Immature natural killer cell (primary cell): ENCODE measurements at places on chromosomes 5 and 9.
A peak's percentile ranks its signal among the peaks of the same experiment; 100 is the strongest.

- no peak for DNase-seq
Measured at GRCh38 chr5:57277085-57277484, 103.2 kb downstream of the GPBP1 start.

DNA sequence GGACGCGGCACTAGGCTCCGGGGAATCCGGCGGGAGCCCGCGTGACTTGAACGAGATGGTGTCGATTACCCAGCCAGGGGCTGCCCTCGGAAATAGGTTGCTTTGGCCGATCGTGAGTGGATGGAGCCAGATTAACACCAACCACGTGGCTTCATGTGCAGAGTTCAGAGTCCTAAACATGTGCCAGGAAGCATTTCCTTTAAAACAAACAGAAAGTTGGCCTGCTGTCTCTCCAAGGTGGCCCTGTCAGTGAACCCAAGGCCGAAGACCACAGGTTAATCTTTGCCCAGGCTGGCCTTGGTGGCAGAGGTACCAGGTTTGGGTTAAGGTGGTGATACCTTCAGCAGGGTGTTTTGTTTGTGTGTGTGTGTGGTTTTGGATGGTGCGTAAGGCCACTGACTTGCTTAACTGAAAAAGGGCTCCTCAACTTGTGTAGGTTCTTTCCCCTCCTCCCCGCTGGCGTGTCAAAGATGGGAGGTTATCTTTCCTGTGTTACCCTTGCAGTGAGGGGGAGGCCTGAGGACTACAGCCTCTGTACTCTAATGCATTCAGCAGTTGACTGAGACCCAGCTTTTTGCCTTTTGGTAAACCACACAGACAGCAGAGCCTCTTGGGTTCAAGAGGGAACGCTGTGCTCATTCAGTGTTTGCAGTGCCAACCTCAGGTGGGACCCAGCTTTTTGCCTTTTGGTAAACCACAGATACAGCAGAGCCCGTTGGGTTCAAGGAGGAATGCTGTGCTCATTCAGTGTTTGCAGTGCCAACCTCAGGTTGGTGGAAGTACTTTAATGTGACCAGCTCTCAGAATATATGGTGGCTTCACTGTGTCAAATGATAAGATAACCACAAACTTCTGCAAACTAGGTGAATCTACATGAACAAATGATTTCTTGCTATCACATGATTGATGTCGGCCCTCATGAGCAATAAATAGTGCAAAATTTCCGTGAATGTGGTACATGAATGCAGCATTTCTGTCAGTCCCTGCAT lies 1.4 kb downstream of the IQGAP2 start:
- peak; percentile 91 for DNase-seq

- DNase-seq = no peak
Measured at GRCh38 chr5:170520372-170520771, 16.6 kb downstream of the KCNIP1 start.

- no peak for DNase-seq
Measured at GRCh38 chr9:107633406-107633805, 143.8 kb upstream of the KLF4 start.

GRCh38 chr9:99023831-99024230 lies 80.1 kb downstream of the COL15A1 start:
- DNase-seq = no peak

GRCh38 chr9:131409458-131409992 lies 15.6 kb downstream of the PRRC2B start:
- DNase-seq = no peak

- DNase-seq = no peak
Measured at GRCh38 chr9:117970276-117971050, 266.3 kb downstream of the TLR4 start.

DNA sequence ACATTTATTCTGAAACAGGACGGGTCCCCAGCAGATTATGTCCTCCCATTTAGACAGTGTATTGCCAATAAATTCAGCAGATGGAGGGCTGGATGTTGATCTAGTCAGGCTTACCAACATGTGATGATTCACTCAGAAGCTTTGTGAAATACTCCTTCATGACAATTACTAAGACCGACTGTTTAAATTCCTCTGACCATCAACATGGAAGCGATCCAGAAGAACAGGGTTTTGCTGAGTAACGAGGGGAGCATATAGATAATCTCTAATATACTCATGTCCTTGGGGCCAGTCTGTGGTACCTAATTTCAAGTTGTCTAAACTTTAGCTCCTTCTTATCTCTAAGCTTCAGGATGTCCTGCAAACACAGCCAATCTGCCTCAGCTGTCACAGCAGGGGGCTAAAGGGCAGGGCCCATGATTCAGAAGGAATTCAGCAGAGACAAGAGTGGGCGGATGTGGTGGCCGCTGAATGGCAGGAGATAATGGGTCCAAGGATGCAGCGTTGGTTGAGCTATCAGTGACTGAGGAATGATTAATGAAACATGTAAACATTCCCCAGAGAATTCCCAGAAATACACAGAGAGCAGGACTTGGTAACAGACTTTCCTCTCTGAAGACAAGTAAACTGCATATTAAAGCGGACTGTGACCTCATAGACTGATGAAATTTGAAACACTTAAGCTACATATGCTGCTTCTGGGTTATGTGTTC lies 109.4 kb downstream of the ANKRD55 start:
- DNase-seq = no peak

DNA sequence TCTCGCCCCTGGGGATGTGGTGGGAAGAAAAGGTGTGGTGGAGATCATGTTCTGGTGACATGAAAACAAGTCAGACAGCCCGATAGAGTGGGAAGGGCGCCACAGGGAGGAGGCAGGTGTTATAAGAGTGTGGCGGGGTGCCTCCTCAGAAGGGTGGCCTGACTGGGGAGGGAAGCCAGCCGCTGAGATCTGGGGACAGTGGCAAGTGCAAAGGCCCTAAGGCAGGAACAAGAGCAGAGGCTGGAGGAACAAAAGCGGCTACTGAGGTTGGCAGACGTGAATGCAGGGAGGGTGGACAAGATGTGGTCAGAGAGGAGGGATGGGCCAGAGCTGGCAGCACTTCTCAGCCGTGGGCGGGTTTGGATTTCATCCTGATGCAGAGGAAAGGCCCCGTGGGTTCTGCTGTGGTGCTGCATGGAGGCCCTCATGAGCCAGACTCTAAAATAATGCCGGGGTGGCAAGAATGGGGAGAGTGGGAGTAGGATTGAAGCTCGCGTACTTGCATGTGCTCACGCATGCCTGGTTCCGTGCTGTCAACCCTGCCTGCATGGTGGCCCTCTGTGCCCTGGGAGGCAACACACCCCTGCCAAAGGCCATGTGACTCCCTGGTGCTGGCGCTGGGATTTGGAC lies 89.2 kb downstream of the MVB12B start:
- DNase-seq = no peak

- DNase-seq = no peak
Measured at GRCh38 chr5:6450319-6450833, 1.7 kb downstream of the UBE2QL1 start.

- DNase-seq = no peak
Measured at GRCh38 chr5:126917918-126918614, 112.3 kb downstream of the MARCHF3 start.

DNA sequence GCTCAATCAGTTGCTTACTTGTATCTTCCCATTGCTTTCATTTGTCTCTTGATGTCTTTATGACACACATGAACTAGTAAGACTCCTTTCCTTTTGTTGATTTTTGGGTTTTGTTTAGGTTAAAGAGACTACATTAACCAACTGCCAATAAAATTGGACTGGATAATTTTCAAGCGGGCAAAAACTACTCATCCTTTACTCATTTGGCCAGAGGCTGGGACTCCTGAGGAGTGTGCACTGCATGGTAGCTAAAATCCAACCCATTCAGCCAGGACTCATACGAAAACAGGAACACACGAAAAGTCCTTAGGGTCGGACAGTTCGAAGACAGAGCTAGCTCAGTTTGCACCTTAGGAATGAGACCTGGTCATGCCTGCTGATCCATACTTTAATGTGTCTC lies 6.0 kb downstream of the SLC46A2 start:
- DNase-seq = no peak
